NCI-H446 treated with DMSO at 0.1 percent for 48 hours (cell line): ENCODE measurements at places on chromosomes 2 and 18.
A peak's percentile ranks its signal among the peaks of the same experiment; 100 is the strongest.

GRCh38 chr18:57523171-57523956 is 63.1 kb downstream of the FECH start:
- no peak for DNase-seq

- no peak for DNase-seq
These were observed 3.0 kb upstream of the GAREM2 start for GRCh38 chr2:26169681-26170414.

DNA sequence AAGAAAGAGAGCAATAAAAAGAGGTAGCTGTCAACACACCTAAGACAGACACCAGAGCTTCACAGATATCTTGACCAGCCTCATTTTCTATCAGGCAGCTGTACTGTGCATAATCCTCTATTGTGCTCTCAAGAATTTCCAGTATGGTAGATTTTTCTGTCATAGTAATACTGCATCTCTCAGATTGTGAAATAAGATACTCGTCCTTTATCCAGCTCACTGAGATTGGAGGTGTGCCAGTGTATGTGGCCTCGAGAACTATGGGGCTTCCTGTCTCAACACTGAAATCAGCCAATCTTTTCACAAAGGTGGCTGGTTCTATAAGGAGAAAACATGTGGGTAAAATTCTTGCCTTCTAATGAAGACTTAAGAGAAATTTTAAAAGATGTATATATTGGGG is 88.9 kb downstream of the TTN start:
- DNase-seq = no peak

DNA sequence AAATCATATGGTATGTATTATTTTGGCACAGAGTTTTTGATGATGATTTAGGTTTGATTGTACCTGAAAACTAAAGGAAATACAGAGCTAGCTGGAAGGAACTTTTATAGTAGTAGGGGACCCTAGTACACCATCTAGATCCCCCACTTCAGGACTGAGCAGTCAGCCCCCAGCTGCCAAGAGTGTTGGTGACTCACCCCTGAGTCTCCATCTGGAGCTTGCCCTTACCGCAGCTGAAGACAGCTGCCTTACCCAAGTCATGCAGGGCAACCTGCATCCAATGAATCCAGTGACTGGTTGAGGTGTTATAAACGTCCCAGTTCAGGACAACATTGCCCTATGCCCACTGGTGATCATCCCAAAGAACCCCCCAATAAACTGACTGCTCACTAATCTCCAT is 15.3 kb downstream of the PMS1 start:
- DNase-seq = peak; percentile 15

- DNase-seq = no peak
These were observed 10.3 kb downstream of the DNAH6 start for GRCh38 chr2:84526562-84526961.

DNA sequence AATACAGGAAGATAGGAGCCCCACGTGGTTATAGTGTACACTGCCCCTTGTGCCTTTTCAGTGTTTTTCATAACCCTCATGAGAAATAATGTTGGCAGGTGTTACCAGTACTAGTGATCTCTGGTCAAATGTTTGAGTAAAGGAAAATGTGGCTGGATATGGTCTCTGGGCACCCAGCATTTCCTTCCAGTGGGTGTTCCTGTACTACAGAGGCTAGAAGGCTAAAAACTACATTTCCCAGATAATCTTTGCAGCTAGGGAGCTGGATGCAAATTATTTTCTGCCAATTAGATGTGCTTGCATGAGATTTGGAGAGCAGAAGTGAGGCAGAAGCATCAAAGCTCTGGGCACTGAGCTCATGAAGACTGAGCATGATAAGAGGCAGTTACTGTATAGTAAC is 45.1 kb downstream of the KIAA2012 start:
- no peak for DNase-seq

GRCh38 chr2:61016392-61017002 is 1.0 kb upstream of the PEX13 start:
- no peak for DNase-seq

DNA sequence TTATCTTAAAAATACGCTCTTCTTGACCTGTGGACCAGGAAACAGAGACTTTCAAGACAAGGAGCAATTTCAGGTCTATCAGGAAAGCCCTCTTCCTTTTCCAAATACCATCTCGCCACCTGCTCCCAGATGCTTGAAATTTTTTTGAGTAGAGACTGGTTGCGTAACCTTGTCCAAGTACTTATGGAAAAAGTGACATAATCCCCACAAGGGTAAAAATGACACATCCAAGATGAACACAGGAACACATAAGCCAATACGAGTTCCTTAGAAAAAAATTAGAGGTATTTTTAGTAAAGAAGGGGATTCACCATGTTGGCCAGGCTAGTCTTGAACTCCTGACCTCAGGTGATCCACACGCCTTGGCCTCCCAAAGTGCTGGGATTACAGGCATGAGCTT is 1.8 kb downstream of the SERPINB13 start:
- no peak for DNase-seq

DNA sequence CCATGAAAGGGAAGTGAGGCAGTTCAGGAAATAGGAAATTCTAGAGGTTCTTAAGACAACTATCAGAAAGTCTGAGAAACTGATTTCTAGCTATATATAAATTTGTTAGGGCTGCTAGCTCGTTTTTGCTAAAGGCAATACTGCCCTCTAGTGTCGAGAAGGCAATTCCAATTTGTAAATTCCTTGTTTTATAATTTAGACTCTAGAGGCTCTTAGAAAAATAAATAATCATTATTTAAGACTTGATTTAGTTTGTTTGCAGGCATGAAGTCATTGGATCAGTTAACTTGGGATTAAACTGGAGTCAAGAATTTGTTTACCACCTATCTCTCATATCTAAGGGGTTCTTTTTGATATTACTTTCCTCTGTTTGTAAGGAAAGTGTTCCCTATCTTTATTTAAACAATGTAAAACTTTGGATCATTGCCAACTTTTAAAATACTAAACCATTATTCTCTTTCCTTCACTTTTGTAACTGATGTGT is 66.2 kb downstream of the ACVR2A start:
- DNase-seq = peak; percentile 42

DNA sequence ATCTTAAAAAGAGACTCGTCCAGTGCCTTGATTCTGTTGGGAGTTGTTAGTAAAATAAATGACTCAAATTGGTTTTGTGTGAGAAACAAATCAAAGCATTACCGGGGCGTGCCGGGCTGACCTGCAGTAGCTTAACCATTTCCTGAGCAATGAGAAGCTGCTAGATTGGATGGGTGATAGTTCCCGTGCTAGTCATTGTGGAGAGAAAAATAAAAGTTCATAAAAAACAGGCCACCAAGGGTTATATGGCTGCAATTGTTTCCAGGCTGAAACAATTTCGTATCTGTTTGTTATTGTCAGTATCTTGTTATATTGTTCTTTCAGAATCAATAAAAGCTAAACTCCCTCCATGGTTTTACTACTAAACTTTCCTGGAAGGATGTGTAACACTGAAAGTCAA is 314.4 kb downstream of the MTX2 start:
- no peak for DNase-seq

DNA sequence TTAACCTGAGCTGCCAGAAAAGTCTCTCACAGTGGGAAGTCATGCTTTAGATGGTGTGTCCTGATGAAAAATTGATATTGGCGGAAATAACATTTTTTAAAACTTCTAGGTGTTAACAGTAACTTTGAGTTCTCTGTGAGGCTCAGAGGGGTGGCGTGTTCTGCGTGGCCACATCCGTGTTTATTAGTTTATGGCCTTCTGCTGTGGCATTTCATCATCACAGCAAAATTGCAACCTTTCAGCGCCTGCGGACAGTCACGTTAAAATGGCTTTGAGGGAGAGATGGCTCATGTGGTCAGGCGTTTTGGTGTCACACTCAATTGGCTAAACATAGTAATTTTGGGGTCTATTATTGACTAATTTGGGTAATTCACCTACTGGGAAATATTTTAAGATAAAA is 42.4 kb downstream of the KLHL29 start:
- DNase-seq = no peak

DNA sequence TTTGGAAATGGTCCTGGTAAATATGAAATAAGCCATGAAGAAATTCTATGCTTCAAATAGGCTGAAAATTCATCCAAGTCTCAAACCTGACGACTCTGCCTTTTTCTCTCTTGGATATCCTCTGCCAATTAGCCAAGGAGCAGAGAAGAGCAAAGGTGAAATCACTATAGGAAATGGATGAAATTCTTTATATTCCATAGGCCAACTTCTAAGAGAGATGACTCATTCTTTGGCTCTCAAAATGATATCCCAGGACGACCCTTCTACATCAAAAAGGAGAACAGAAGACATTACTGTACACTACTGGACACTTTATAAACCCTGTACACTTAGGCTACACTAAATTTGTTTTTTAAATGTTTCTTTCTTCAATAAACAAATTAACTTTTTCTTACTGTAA is 22.7 kb downstream of the PDE1A start:
- DNase-seq = peak; percentile 52

- no peak for DNase-seq
These were observed 37.4 kb downstream of the SCTR start for GRCh38 chr2:119486886-119487285.

DNA sequence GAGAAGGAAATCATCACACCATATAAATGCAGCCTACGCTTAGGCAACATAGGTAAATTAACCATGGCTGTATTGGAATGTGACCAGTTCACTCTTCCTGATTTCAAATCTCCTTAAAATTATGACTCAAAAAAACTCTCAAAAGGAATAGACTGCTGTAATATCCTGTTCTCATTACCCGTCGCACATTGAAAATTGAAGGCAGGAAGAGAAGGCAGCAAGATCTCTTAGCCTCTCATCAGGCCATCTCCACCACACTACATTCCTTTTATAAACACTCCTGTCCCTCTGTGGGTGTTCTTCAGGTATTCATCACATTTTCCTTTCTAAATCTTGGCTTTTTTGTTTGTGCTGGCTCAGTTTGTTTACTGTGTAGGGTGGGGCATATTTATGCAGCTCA is 83.2 kb downstream of the PPP1R1C start:
- no peak for DNase-seq

- DNase-seq = no peak
These were observed 72.1 kb upstream of the PARD3B start for GRCh38 chr2:204473224-204473623.

GRCh38 chr18:39635966-39636365 is 2070.4 kb upstream of the CELF4 start:
- peak; percentile 46 for DNase-seq

DNA sequence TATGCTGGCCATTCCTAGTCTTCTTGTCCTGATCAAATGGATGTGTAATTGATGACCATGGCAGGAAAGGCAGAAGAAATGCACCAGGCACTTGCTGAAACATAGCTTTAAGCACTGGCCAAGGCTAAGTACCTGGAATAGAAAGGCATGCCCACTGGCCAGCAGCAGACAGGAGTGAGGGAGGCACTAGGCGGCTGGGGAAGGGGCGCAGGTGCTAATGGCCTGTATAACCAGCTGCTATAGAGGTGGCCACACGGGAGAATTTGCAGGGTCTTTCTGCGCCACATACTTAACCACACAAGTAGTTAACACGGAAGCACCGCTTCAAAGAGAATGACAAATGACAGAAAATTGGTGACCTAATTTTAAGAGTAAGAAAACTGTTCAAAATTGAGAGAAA is 66.3 kb upstream of the CHRNA1 start:
- DNase-seq = no peak

DNA sequence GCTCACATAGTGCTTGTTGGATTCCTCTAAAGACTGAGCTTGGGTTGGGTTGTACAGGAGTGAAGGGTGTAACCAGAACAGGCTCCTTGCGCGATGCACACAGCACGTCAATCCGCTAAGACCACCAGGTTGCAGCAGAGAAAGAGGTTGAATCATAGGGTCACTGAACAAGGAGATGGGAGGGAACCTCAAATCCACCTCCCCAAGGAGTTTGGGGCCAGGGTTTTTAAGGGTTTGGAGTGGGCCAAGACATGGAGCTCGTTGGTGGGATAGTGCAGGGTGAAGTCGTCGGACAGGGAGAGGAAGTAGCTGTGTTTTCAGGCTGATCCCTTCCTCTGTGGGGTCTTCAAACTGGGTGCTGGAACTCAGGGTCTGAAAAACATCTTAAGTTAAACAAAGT is 20.8 kb upstream of the MTCL1 start:
- no peak for DNase-seq

GRCh38 chr18:53935399-53935798 is 289.1 kb downstream of the MBD2 start:
- no peak for DNase-seq

GRCh38 chr2:120262761-120263428 is 10.2 kb downstream of the RALB start:
- DNase-seq = no peak
